ENCODE measurements at places on chromosomes 7 and 10.

DNA sequence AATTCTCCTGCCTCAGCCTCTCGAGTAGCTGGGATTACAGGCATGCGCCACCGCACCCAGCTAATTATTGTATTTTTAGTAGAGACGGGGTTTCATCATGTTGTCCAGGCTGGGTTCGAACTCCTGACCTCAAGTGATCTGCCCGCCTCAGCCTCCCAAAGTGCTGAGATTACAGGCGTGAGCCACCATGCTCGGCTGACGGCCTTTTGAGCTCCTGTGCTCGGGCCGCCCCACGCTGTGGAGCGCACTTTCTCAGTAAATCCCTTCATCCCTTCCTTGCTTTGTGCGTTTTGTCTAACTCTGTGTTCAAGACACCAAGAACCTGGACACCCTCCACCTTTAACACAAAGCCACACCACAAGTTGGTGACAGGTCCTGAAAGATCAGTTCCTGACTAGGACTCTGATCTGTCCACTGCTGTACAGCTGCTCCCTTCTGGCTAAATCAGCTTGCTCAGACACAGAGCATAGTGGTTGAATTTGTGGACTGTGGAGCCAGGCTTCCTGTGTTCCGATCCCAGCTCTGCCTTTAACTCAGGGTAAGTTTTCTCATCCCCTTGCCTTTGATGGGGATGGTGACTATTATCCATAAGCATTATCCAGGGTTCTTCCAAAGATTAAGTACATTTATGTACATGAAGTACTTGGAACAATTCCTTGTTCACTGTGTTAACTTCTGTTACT is 20.1 kb downstream of the CHST3 start:
- DNase-seq: no peak
- no peaks in the 10 kb centered on the region for H3K27me3 ChIP-seq
- H3K4me1 ChIP-seq: peaks cover 52% of the 10 kb centered on the region
- peak overlapping the region; percentile 88 for H3K27ac ChIP-seq
- H3K36me3 ChIP-seq: no peaks in the 10 kb centered on the region

DNA sequence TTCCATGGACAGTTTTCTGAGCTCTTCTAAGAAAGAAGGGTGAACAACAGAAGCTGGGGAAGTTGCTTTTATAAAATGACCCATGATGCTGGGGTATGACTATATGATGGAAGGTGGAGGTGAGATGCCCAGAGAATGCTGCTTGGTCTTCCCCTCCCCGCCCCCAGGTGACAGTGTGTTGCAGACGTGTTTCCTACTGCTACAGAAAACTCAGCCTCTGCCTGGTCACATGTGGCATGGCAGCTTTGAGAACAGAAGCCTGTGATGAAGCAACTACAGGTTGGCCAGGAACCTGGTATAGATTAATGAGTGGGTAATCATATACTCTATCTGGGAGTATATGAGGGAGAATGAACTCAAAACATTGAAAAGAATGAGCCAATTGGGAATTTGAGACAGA is 67.1 kb downstream of the MTURN start:
- no peak for DNase-seq
- no peak overlapping the region for H3K4me3 ChIP-seq
- no peaks in the 10 kb centered on the region for H3K27me3 ChIP-seq
- H3K27ac ChIP-seq: no peak overlapping the region
- no peaks in the 10 kb centered on the region for H3K36me3 ChIP-seq

GRCh38 chr10:1375346-1376170 is 319.4 kb downstream of the WDR37 start:
- no peaks in the 10 kb centered on the region for H3K36me3 ChIP-seq
- no peaks in the 10 kb centered on the region for H3K27me3 ChIP-seq
- DNase-seq: no peak
- no peak overlapping the region for H3K27ac ChIP-seq
- H3K4me1 ChIP-seq: no peaks in the 10 kb centered on the region

GRCh38 chr10:90817128-90817889 is 40.5 kb downstream of the HTR7 start:
- no peaks in the 10 kb centered on the region for H3K4me1 ChIP-seq
- DNase-seq: no peak
- no peak overlapping the region for H3K4me3 ChIP-seq
- H3K27me3 ChIP-seq: no peaks in the 10 kb centered on the region

DNA sequence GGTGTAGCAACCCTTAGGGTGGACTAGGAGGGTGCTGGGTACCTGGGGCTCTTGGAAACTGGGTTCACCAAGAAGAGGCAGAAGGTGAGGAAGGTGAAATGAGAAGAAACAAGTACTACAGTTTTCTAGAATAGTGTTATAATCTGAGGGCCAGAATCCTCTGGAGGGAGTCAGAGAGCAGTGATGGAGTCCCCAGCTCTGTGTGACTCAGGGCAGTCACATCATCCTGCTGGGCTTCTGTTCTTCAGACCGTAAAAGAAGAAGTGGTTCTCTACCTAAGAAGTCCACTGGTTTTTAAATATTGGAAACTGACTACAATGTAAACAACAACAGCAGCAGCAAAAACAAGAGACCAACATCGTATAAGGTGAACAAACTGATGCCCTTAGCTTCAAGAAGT is 197.3 kb downstream of the PRPF18 start:
- DNase-seq: no peak
- H3K4me3 ChIP-seq: no peak overlapping the region
- H3K4me1 ChIP-seq: peaks cover 3% of the 10 kb centered on the region

GRCh38 chr7:123355576-123356190 is 155.9 kb upstream of the SLC13A1 start:
- H3K4me3 ChIP-seq: no peak overlapping the region
- no peaks in the 10 kb centered on the region for H3K4me1 ChIP-seq
- no peak for DNase-seq
- H3K27ac ChIP-seq: no peak overlapping the region
- no peaks in the 10 kb centered on the region for H3K36me3 ChIP-seq

DNA sequence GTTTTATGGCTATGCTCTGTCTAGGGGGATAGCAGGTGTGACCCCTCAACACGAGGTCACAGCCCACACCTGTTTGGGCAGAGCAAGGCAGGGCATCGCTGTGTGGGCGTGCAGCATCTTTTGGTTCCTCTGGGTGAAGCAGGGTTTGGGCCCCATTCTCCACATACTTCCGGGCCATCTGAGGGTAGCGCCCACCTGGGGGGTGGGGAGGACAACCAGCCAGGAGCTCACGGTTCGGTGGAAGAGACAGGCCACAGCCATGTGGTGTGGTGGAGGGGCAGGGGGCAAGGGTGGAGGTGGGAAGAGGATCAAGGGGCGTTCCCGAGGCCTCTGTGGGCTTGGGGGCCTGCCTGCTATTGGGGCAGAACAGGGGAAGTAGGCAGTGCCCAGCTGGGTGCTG is 2.4 kb downstream of the SH2B2 start:
- no peak overlapping the region for H3K4me3 ChIP-seq
- DNase-seq: no peak
- no peak overlapping the region for H3K27ac ChIP-seq
- H3K36me3 ChIP-seq: no peaks in the 10 kb centered on the region

- no peak for DNase-seq
- no peak overlapping the region for H3K27ac ChIP-seq
- H3K36me3 ChIP-seq: no peaks in the 10 kb centered on the region
- no peak overlapping the region for H3K4me3 ChIP-seq
These were observed 176.0 kb upstream of the NAMPT start for GRCh38 chr7:106460792-106461254.

GRCh38 chr7:32119790-32120196 is 49.6 kb upstream of the PDE1C start:
- no peaks in the 10 kb centered on the region for H3K36me3 ChIP-seq
- no peak overlapping the region for H3K4me3 ChIP-seq
- H3K4me1 ChIP-seq: no peaks in the 10 kb centered on the region
- H3K27ac ChIP-seq: no peak overlapping the region
- no peak for DNase-seq

GRCh38 chr10:35572583-35572982 is 32.6 kb upstream of the GJD4 start:
- no peak overlapping the region for H3K4me3 ChIP-seq
- no peaks in the 10 kb centered on the region for H3K36me3 ChIP-seq
- no peaks in the 10 kb centered on the region for H3K4me1 ChIP-seq
- no peaks in the 10 kb centered on the region for H3K27me3 ChIP-seq

- peaks cover 10% of the 10 kb centered on the region for H3K4me1 ChIP-seq
- DNase-seq: no peak
- H3K4me3 ChIP-seq: no peak overlapping the region
- no peaks in the 10 kb centered on the region for H3K27me3 ChIP-seq
These were observed 19.5 kb downstream of the LRMDA start for GRCh38 chr10:75450644-75451640.

DNA sequence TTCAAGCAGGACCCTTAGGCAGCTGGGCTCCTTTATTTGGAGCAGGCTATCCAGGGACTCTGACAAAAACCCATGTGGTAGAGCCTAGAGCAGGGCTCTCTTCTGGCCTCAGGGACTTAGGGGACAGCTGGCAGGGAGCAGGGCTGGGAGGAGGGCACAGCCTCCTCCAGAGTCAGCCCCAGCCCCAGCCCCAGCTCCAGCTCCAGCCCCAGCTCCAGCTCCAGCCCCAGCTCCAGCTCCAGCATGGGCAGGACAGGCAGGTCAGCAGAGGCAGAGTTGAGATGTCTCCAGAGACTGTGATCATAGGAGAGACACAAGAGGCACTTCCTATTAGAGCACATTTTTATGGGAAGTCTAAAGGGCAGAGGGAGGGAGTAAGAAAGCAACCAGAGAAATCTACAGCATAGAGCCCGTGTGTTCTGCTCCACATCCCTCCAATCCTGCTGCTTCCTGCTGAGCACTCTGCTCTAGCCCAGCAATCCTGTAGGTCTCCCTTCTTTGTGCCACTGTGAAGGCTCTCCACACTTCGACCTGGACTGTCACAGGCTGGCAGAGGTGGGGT is 13.3 kb upstream of the C10orf53 start:
- no peaks in the 10 kb centered on the region for H3K36me3 ChIP-seq
- no peak overlapping the region for H3K4me3 ChIP-seq
- no peaks in the 10 kb centered on the region for H3K4me1 ChIP-seq
- no peaks in the 10 kb centered on the region for H3K27me3 ChIP-seq
- no peak overlapping the region for H3K27ac ChIP-seq

- H3K36me3 ChIP-seq: no peaks in the 10 kb centered on the region
- H3K4me1 ChIP-seq: no peaks in the 10 kb centered on the region
- no peak overlapping the region for H3K27ac ChIP-seq
- DNase-seq: no peak
These were observed 32.6 kb downstream of the PRLHR start for GRCh38 chr10:118562851-118563250.

- H3K36me3 ChIP-seq: no peaks in the 10 kb centered on the region
- H3K4me3 ChIP-seq: no peak overlapping the region
- peaks cover 9% of the 10 kb centered on the region for H3K4me1 ChIP-seq
- DNase-seq: peak; percentile 26
- H3K27ac ChIP-seq: no peak overlapping the region
These were observed 24.5 kb downstream of the FAM171A1 start for GRCh38 chr10:15346440-15347141.

- peak; percentile 22 for DNase-seq
- no peaks in the 10 kb centered on the region for H3K36me3 ChIP-seq
- H3K4me1 ChIP-seq: no peaks in the 10 kb centered on the region
- no peak overlapping the region for H3K27ac ChIP-seq
- no peak overlapping the region for H3K4me3 ChIP-seq
These were observed 40.9 kb downstream of the LANCL2 start for GRCh38 chr7:55405856-55406541.

DNA sequence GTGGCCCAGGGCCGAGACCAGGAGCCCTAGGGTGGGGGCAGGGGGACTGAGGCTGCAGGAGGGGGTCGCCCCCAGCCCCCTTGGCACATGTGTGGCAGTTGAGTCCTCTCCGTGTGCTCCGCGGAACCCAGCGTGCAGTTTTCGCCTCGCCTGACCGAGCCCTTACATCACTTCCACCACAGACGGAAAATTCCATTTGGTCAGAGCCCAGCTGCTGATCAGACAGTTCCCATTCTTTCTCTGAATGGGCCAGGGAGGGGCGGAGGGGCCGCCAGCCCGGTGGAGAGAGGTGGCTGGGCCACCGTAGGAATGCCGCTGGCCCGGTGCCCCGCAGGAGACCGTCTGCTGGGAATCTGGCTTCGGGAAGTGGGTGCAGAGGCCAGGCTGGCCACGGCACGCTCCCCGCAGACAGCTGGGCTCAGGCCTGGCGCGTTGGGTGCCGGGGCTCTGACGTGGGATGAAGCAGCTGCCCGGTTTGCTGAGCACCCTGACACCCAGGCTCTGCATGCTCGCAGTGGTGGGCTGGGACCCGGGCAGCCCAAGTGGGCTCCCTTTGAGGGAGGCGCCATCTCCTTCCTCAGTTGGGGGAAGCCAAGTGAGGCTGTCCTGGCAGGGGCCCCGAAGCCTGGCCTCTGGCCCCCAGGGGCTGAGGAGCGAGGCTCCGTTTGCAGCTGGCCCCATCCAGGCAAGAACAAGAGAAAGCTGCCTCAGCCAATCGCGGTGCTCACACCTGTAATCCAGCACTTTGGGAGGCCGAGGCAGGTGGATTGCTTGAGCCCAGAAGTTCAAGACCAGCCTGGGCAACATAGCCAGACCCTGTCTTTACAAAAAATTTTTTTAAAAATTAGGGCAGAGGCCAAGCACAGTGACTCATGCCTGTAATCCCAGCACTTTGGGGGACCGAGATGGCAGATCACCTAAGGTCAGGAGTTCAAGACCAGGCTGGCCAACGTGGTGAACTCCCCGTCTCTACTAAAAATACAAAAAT is 9.9 kb downstream of the TTYH3 start:
- no peaks in the 10 kb centered on the region for H3K36me3 ChIP-seq
- no peaks in the 10 kb centered on the region for H3K27me3 ChIP-seq
- peak overlapping the region; percentile 33 for H3K27ac ChIP-seq
- peak; percentile 88 for DNase-seq
- H3K4me1 ChIP-seq: peaks cover 29% of the 10 kb centered on the region
- H3K4me3 ChIP-seq: peak overlapping the region; percentile 2

DNA sequence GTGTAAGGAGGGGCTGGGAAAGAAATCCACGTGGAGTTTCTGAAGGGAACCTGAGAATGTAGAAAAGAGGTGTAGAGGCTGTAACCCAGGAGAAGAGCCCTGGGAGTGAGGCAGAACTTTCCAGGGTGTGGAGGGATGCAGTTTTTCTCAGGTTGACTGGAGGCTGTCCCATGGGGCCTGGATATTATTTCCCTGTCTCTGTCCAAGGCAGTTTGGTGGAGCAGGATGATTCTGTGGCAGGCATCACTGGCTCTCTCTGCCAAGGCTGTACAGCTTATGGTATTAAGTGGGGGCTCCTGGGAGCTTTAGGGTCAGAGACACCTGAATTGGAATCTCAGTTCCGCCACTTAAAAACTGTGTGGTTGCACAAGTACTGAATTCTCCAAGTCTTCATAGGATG is 81.6 kb downstream of the CHN2 start:
- no peaks in the 10 kb centered on the region for H3K36me3 ChIP-seq
- no peak overlapping the region for H3K27ac ChIP-seq
- no peaks in the 10 kb centered on the region for H3K27me3 ChIP-seq
- no peak for DNase-seq
